Pulmonary artery endothelial cell (primary cell): ENCODE measurements at places on chromosomes 7 and 10.

GRCh38 chr7:79455173-79455790 is 1.8 kb upstream of the MAGI2 start:
- DNase-seq: no peak

DNA sequence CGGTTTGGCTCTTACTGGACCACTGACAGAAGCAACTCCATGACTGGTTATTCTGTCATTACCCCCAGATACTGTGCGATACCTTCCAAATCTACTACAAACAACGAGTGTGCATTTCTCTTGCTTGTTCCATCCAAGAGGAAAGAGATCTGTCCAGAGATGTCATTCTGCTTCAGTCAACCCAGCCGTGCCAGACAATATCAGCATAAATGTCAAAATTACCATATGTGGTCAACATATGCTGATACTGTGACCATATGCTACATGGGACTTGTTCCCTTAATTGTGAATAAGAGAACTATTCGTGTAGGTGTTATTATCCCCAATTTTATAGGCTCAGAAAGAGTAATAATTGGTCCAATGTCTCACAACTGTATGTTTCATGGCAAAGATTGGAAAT is 143.2 kb upstream of the PRSS1 start:
- DNase-seq: no peak

DNA sequence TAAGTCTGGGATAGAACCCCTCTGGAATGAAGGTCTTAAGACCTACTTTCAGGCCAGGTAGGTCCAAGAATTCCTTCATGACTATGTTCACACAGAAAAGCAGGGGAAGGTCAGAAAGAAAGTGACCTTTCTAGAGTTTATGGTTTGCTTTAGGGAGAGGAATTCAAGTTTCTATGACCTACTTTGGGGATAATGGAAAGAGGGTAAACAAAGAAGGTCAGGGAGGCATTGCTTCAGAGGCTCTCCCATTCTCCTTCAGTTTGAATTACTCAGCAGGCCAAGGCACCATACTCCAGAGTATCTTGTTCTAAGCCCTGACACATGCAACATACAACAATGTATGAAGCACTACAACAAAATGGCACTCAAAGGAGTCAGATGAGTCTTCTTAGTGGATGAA is 11.5 kb upstream of the MACC1 start:
- no peak for DNase-seq

DNA sequence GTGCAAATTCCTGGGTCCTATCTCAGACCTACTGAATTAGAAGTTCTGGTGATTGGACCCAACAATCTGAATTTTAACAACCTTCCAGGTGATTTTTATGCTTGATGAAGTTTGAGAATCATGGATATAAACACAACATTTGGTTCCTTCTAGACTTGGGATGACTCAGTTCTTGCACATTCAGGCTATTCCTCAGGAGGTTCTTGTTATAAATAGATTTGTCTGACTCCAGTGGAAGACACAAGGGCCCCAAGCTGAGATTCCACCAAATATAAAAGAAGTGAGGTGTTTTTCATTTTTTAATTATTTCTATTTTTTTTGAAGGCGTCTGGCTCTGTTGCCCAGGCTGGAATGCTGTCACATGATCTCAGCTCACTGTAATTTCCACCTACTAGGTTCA is 9.4 kb upstream of the TAS2R16 start:
- DNase-seq: no peak

DNA sequence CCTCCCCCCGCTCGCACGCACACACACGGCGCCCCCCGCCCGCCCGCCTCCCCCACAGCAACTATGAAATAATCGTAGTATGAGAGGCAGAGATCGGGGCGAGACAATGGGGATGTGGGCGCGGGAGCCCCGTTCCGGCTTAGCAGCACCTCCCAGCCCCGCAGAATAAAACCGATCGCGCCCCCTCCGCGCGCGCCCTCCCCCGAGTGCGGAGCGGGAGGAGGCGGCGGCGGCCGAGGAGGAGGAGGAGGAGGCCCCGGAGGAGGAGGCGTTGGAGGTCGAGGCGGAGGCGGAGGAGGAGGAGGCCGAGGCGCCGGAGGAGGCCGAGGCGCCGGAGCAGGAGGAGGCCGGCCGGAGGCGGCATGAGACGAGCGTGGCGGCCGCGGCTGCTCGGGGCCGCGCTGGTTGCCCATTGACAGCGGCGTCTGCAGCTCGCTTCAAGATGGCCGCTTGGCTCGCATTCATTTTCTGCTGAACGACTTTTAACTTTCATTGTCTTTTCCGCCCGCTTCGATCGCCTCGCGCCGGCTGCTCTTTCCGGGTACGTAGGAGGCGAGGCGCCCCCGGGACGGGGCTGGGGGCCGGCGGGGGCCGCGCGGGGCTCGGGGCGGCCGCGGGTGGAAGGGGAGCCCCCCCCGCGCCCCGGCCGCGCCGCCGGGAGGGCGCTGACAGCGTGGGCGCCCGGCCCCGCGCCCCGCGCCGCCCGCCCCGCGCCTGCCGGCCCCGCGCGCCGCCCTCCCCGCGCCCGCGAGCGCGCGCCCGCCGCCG is 441 bp downstream of the BMI1 start:
- no peak for DNase-seq
